ENCODE measurements at places on chromosomes 7 and 10. TPM values are rescaled to one million over a fixed set of nuclear protein-coding genes. Genes with fewer than 3 reads are reported as not detected.

DNA sequence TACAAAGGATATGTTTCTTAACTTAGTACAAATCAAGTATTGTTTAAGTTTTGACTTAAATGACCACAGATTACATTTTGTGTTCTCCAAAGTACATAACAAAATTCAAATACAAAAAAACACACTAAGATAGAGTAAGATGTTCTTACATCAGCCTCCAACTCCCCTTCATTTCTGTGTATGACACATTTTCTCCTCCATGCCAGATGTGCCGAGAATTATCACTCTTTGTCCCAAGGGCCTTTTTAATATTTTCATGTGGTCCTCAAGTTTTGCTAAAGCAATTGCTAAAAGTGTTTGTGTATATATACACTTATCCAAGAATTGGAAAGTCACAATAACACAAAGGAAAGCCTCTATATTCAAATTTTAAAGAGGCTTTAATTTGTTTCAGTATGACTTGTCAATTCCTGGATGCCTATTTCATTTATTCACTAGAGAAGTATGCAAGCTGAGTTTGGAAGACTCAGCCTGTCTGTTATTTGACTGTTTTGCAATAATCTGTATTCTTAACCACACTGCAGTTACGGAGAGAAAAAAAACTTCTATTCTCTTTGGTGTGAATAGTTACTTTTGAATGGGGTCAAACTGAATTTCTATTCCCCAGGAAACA, 586.4 kb upstream of the SEMA3D start:
- no peak for DNase-seq

DNA sequence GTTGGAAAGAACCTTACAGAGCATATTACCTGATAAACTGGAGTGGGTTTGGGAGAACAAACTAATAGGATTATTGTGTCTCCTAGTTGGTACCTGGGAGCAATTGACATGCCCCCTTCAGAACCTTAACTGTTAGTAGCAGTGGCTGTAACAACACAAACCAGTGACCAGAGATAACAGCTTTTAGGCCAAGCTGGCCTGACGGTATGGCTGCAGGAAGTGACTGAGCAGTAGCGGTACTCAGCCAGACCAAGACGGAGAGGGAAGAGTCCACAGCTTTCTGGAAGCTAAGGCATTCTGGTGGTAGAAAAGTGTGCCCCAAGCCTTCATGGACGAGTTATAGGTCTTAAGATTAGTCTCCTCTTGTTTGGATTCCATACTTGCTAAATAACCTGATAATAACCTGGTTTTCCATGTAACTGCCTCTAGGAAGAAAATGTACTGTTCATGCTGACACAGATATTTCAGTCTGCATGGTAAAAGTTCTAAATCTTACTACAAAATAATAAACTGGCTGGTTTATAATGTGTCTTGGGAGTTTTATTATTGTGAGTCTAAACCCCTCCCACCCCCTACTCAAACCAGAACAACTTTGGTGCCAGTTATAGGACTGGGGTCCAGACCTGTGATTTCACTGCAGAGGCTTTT, 11.3 kb downstream of the NOLC1 start:
- DNase-seq: no peak

GRCh38 chr7:54014765-54015164, 527.4 kb upstream of the VSTM2A start:
- DNase-seq: no peak

GRCh38 chr7:130838738-130839137, 104.7 kb upstream of the KLF14 start:
- DNase-seq: no peak

DNA sequence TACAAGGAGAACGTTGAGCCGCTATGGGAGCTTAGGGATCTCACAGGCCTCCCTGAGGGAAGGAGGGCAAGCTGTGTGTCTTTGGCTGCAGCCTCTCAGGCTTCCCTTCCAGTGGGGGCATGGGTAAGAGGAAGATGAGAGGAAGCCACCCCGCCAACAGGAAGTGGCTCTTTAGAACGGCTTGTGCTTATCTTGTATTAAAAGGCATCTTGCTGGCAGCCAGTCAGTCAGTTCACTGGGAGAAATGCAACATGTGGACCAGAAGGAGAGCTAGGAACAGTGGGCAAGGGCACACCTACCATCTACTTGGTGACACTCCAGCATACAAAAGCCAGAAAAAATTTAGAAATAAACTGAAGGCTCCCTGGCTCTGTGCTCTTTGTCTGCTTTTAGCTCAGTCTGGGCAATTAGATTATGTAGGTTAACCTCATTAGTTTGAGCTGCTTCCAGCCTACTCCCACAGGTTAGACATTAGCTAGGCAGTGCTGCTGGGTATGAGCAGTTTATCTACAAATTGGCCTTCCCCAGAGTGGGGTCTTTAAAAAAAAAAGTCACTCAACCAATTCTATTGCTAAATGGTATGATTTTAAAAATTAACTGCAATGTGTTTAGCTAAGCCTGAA, 595.9 kb downstream of the KCNMA1 start:
- DNase-seq: no peak

GRCh38 chr10:62577666-62578291, 203.6 kb downstream of the ZNF365 start:
- DNase-seq: no peak

- no peak for DNase-seq
Observed at GRCh38 chr10:47294057-47294456, 5.9 kb upstream of the GDF10 start.

DNA sequence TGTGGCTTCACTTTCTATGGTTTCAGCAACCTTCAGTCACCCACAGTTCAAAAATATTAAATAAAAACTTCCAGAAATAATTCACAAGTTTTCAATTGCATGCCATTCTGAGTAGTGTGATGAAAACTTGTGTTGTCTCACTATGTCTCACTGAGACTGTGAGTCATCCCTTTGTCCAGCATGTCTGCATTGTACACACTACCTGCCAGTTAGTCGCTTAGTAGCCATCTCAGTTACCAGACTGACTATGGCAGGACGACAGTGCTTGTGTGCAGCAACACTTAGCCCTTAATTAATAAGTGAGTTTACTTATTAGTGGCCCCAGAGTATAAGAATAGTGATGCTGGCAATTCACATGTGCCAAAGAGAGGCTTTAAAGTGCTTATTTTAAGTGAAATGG, 22.5 kb downstream of the CCDC186 start:
- DNase-seq: no peak

- no peak for DNase-seq
Observed at GRCh38 chr10:2777666-2778355, 289.5 kb upstream of the PFKP start.

GRCh38 chr10:22606164-22606614, 108.2 kb downstream of the PIP4K2A start:
- DNase-seq: no peak

DNA sequence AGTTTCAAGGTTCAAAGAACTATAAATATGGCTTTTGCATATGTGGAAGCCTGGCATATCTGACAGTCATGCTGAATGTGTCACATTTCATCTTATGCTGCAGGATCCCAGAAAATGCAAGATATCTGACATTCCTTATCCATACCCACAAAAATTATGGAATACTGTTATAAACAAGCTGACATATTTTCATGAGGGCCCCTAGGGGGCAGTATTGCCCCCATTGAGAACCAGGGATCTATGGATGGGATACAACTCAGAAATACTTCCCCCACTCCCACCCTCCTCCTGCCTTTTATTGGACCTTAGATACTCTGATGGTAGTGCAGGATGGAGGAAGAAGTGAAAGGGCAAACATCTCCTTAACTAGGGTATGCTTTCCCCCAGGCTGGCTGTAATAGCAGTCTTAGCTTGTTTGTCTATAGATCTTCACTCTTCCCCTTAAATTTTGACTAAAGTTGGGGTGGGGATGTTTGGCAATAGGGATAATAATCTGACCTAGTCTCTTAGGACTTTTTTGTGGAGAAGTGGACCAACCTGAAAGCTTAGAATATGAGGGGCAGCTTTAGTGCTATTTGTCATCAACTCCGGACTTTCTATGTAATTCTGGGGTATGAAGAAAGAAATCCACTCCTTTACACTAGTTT, 3.5 kb upstream of the GNGT1 start:
- DNase-seq: no peak

DNA sequence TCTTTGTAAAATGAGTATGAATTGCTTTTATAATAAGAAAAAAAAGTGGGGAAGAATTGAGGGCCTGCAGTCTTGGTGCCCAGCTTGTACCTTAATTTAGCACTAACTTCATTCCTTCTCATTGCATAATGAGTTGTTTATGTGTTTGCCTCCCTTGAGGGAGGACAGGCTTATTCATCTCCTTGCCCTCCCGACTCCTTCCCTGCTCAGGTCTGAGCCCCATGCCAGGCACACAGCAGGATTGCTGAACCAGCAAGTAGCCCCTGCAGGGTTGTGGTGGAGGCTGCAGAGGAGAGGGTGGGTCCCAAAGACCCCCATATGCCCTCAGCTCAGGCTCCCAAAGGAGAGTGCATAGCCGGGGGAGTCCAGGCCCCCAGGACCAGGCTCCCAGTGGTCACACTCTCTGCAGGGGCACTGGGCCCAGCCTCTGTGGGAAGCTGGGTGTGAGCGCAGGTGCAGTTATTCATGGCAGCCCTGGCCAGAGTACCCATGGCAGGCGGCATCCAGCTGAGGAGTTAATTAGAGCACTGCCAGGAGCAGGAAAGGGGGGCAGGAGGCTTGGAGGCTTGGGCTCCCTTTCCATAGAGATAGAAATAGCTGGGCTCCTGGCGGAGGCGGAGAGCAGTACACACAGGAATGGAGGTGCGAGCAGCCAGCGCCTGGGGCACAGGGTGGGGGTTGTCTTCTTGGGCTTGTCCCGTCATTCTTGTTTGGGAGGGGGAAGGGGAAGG, 28.2 kb upstream of the GOLGA7B start:
- DNase-seq: no peak

DNA sequence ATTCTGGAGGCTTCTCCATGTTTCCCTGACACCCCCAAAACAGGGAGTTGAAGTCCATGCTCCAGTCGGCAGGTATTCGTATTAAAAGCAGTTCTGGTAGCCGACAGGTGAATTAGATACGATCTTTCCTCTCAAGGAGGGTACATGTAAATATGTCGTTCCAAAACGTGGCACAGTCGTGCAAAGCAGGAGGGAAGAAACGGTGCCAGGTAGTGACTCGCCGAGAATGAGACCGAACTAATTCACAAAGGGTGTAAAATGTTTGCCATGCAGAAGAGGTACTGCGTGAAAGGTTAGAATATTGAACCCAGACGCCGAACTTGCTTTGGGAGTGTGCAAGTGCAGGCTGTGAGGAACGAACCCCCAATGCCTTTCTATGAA, 483 bp downstream of the EDRF1 start:
- no peak for DNase-seq

DNA sequence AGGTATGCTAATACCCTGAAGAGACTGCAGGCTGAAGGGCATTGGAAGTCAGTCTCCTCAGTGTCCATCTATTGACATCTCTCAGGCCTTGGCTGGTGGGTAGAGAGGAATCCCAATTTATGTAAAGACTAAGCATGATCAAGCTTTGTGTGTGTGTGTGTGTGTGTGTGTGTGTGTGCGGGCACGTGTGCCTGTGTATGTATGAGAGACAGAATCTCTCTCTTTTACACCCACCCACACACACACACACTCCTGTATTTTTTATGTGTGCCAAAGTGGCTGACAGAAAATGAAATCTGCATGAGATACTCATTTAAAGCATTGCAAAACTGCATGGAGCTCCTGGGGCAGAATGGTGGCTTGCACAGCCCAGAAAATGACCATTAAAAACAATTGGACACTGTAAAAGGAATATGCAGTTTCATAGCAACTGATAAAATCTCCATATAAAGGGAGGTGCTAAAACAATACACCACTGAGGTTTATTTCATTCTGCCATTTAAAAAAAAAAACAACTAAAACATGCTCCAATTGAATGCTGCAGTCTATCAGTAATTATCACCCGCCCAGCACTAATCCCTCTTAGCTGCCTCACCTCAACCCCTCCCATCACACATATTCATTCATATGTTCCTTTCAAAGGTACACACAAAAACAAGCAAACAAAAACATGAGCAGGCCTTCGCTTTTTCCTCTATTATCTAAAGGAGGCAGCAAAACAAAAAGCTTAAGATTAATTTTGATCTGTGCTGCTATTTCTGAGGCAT, 385.0 kb downstream of the KCNMA1 start:
- DNase-seq: no peak

- DNase-seq: no peak
Observed at GRCh38 chr7:13742126-13742525, 247.3 kb downstream of the ETV1 start.

PRXL2A gene
- total RNA-seq: 101 TPM

TMEM176B gene
- 34.0 TPM for total RNA-seq

GATAD1 gene
- 15.4 TPM for total RNA-seq

PDE6C gene
- total RNA-seq: not detected

PANK1 gene
- 21.4 TPM for total RNA-seq

ARHGAP12 gene
- total RNA-seq: 22.1 TPM

AKR1C8 gene
- 0.22 TPM for total RNA-seq
